ENCODE measurements at places on chromosomes 3 and 15. TPM values are rescaled to one million over a fixed set of nuclear protein-coding genes. Genes with fewer than 3 reads are reported as not detected.
A peak's percentile ranks its signal among the peaks of the same experiment; 100 is the strongest.

Gene TRH
- not detected for total RNA-seq

Gene SEMA7A
- total RNA-seq, result 132 TPM

Gene FRMD4B
- not detected for total RNA-seq

Gene HERC2
- total RNA-seq, result 36.6 TPM

Gene LRRIQ4
- total RNA-seq, result not detected

Gene DNASE1L3
- total RNA-seq, result not detected

Gene PLCL2
- 3.7 TPM for total RNA-seq

Gene TM6SF1
- not detected for total RNA-seq

Gene FAM81A
- total RNA-seq, result 0.32 TPM

Gene SUSD5
- 0.13 TPM for total RNA-seq

Gene AGBL1
- not detected for total RNA-seq

GRCh38 chr3:42658771-42659390 is 5.4 kb downstream of the ZBTB47 start:
- no peaks in the 10 kb centered on the region for H3K27me3 ChIP-seq
- no peak overlapping the region for H3K4me3 ChIP-seq
- no peak overlapping the region for H3K27ac ChIP-seq
- H3K36me3 ChIP-seq, result no peaks in the 10 kb centered on the region
- peaks cover 22% of the 10 kb centered on the region for H3K4me1 ChIP-seq
- DNase-seq, result no peak

DNA sequence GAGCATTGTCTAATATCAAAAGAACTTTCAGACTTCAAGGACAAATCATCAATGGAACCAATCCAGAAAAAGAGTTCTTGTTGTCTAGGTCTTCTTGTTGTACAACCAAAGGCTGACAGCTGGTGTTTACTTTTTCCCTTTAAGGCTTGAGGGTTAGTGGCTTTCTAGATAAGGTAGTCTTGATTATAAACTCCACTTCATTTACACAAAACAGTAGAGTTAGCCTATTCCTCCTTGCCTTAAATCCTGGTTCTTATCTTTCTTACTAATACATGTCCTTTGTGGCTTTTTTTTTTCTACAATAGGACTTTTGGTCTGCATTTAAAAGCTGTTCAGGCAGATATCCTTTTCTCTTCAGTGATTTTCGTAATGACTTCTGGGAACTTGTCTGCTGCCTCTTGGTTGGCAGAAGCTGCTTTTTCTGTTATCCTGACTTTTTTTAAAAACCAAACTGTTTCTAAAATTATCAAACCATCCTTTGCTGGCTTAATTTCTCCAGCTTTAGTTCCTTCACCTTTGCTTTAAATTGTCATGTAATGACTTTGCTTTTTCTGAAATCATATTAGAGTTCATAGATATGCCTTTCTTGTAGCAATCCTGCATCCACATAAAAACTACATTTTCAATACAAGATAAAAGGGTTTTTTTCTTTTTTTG is 44.8 kb downstream of the STRIT1 start:
- DNase-seq, result no peak
- H3K36me3 ChIP-seq, result no peaks in the 10 kb centered on the region
- H3K4me1 ChIP-seq, result peaks cover 7% of the 10 kb centered on the region
- H3K27me3 ChIP-seq, result no peaks in the 10 kb centered on the region
- no peak overlapping the region for H3K4me3 ChIP-seq
- no peak overlapping the region for H3K27ac ChIP-seq

DNA sequence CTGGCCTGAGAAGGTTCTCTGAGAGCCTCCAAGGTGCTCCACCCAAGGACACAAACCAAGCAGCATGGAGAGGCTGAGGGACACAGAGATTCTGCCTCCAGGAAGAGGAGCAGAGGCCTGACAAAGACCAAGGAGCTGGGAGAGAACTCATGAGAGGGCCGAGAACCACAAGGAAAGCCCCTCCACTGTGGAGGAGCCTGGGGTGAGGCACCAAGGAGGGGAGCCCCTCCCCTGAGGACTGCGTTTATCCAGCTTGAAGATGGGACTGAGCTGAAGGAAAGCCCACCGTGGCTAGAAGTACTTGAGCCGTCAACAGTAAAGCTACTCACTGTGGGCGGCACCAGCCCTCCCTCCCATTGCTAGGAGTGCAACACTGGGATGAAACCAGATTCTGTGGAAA is 63.1 kb upstream of the MEF2A start:
- H3K36me3 ChIP-seq, result no peaks in the 10 kb centered on the region
- no peak overlapping the region for H3K4me3 ChIP-seq
- H3K4me1 ChIP-seq, result peaks cover 7% of the 10 kb centered on the region
- no peak overlapping the region for H3K27ac ChIP-seq
- no peaks in the 10 kb centered on the region for H3K27me3 ChIP-seq

- H3K27ac ChIP-seq, result peak overlapping the region; percentile 73
- H3K4me1 ChIP-seq, result peaks cover 14% of the 10 kb centered on the region
- H3K36me3 ChIP-seq, result no peaks in the 10 kb centered on the region
- peak; percentile 55 for DNase-seq
- H3K27me3 ChIP-seq, result no peaks in the 10 kb centered on the region
Measured at GRCh38 chr3:142863930-142864920, 24.7 kb downstream of the PCOLCE2 start.

GRCh38 chr3:32238453-32239306 is at the start of gene CMTM8:
CMTM8 (plus strand) TSS chr3:32238680; CDS start chr3:32238973, 293 bp downstream.
- H3K27ac ChIP-seq, result no peak within 1 kb of the TSS
- peak within 1 kb of the TSS; percentile 77 for H3K4me3 ChIP-seq
- peak; percentile 58 for DNase-seq
- H3K4me1 ChIP-seq, result no peaks in the 10 kb centered on the region
- H3K27me3 ChIP-seq, result peaks cover 87% of the 10 kb centered on the region

DNA sequence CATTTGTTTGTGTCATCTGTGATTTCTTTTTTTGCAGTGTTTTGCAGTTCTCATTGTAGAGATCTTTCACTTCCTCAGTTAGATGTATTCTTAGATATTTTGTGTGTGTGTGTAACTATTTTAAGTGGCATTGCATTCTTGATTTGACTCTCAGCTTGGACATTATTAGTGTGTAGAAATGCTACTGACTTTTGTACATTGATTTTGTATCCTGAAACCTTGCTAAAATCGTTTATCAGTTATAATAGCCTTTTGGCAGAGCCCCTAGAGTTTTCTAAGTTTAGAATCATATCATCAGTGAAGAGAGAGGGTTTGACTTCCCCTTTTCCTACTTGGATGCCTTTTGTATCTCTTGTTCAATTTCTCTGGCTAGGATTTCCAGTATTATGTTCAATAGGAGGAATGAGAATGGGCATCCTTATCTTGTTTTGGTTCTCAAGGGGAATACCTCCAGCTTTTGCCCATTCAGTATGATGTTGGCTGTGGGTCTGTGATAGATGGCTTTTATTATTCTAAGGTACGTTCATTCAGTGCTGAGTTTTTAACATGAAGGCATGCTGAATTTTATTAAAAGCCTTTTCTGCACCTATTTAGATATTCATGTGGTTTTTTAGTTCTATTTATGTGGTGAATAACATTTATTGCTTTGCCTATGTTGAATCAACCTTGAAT is 211.7 kb downstream of the MBNL1 start:
- no peak overlapping the region for H3K27ac ChIP-seq
- H3K4me1 ChIP-seq, result no peaks in the 10 kb centered on the region
- no peaks in the 10 kb centered on the region for H3K36me3 ChIP-seq
- no peak for DNase-seq
- no peaks in the 10 kb centered on the region for H3K27me3 ChIP-seq
- no peak overlapping the region for H3K4me3 ChIP-seq

DNA sequence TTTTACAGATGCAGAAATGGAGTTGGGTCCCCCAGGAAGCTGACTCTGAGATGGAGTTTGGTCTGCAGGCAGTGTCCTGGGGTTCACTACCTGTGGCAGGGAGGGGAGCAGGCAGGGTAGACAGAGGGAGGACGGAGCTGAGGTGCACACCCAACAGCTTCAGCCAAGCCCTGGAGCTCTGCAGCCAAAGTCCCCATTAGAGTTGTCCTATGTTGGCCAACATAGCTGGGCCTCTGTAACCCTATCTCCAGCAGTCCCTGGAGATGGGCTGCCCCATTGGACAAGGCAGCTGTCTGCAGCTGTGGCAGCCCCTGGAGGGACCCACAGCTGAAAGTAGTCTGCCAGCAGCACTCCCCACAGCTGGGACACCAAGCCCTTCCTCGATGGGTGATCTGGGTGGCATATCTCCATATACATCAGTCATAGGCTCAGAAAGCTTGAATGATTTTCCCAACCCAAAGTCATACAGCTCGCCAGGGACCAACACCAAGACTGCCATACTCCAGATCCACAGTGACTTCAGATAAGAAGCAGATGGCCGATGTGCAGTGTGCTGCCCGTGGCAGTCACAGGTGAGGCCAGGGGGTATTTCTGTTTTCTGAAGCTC is 31.9 kb downstream of the STARD5 start:
- H3K27me3 ChIP-seq, result no peaks in the 10 kb centered on the region
- H3K4me3 ChIP-seq, result no peak overlapping the region
- DNase-seq, result no peak
- no peak overlapping the region for H3K27ac ChIP-seq
- no peaks in the 10 kb centered on the region for H3K36me3 ChIP-seq
- peaks cover 2% of the 10 kb centered on the region for H3K4me1 ChIP-seq

- H3K4me3 ChIP-seq, result no peak overlapping the region
- H3K27me3 ChIP-seq, result no peaks in the 10 kb centered on the region
- H3K27ac ChIP-seq, result no peak overlapping the region
- peak; percentile 79 for DNase-seq
- 0 out of 2 replicates have a peak, but pooled peaks cover 4% of the 10 kb centered on the region for H3K4me1 ChIP-seq
Measured at GRCh38 chr3:149352556-149352955, 19.1 kb upstream of the TM4SF18 start.

DNA sequence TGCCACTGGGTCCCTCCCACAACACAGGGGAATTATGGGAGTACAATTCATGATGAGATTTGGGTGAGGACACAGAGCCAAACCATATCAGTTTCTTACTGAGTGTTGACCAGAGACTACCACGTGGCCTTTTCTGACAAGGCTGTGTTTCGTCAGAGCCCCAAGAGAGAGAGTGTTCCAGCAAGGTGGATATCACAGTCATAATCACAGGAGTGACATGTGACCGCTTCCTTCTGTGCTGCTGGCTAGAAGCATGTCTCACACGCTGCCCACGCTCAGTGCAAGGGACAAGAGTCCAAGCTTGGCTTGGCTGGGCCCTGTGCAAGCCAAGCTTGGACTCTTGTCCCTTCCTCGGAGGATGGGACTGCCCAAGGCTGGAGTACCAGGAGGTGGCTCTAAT is 103.2 kb downstream of the GABRG3 start:
- H3K36me3 ChIP-seq, result no peaks in the 10 kb centered on the region
- no peaks in the 10 kb centered on the region for H3K27me3 ChIP-seq
- H3K4me1 ChIP-seq, result no peaks in the 10 kb centered on the region
- no peak overlapping the region for H3K27ac ChIP-seq
- no peak overlapping the region for H3K4me3 ChIP-seq

- H3K27ac ChIP-seq, result peak overlapping the region; percentile 90
- DNase-seq, result peak; percentile 92
- peaks cover 43% of the 10 kb centered on the region for H3K4me1 ChIP-seq
- no peaks in the 10 kb centered on the region for H3K27me3 ChIP-seq
- no peaks in the 10 kb centered on the region for H3K36me3 ChIP-seq
Measured at GRCh38 chr15:64246364-64247189, 83.8 kb upstream of the PPIB start.

DNA sequence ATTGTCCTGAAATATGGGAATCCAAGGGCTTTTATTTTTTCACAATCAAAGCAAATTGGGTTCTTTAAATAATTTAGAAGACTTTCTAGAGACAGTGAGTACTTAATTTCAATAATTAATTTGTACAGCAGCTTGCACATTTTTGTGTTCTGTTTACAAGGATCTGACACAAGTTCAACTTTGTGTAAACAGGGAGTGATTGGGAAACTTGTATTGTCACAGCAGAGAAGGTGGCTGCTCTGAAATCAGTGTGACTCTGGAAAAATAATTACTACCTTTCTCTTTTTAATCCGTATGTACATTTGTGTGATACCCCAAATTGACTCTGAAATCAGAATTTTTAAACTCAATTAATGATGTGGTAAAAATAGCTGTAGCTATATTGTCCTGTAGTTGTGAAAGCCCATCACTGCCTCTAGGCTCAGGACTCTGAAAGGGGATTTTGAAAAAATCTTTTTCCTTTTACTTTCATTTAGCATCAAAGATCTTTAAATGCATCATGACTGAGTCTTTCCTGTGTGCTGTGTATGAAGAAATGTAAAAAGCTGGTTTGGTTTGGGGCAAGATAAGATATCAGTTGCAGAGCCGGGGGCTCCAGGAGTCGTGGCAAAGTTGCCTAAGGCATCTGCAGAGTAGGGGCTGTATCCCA is 45.1 kb downstream of the MFSD1 start:
- no peak overlapping the region for H3K27ac ChIP-seq
- no peaks in the 10 kb centered on the region for H3K4me1 ChIP-seq
- H3K36me3 ChIP-seq, result no peaks in the 10 kb centered on the region
- H3K4me3 ChIP-seq, result no peak overlapping the region
- no peak for DNase-seq
- H3K27me3 ChIP-seq, result no peaks in the 10 kb centered on the region

GRCh38 chr3:127685708-127686511 is 13.2 kb downstream of the ABTB1 start:
- no peak overlapping the region for H3K27ac ChIP-seq
- no peak for DNase-seq
- peaks cover 32% of the 10 kb centered on the region for H3K4me1 ChIP-seq

All from GM23248 (cell line).